ENCODE measurements at places on chromosomes 6 and 20. TPM values are rescaled to one million over a fixed set of nuclear protein-coding genes. Genes with fewer than 3 reads are reported as not detected.

The HLA-DRA gene
- total RNA-seq, result 2.9 TPM

The TREML2 gene
- not detected for total RNA-seq

The CD40 gene
- 10.1 TPM for total RNA-seq

The PPP1R14C gene
- not detected for total RNA-seq

The CFB gene
- total RNA-seq, result 0.97 TPM

The HLA-DQA2 gene
- not detected for total RNA-seq

The F13A1 gene
- total RNA-seq, result not detected

The HTR1B gene
- 6.9 TPM for total RNA-seq

The OTOR gene
- total RNA-seq, result not detected

The BFSP1 gene
- total RNA-seq, result 2.1 TPM

The HS3ST5 gene
- not detected for total RNA-seq

The DBNDD2 gene
- 6.1 TPM for total RNA-seq

The CENPB gene
- 79.2 TPM for total RNA-seq

The BPIFA1 gene
- total RNA-seq, result not detected

The MYH7B gene
- 0.16 TPM for total RNA-seq

The PDYN gene
- total RNA-seq, result not detected

The PRIM2 gene
- 14.9 TPM for total RNA-seq
